ENCODE measurements at places on chromosomes 6 and 20.

- no peak for DNase-seq
These were observed 147.7 kb upstream of the RPS6KA2 start for GRCh38 chr6:166774770-166775169.

DNA sequence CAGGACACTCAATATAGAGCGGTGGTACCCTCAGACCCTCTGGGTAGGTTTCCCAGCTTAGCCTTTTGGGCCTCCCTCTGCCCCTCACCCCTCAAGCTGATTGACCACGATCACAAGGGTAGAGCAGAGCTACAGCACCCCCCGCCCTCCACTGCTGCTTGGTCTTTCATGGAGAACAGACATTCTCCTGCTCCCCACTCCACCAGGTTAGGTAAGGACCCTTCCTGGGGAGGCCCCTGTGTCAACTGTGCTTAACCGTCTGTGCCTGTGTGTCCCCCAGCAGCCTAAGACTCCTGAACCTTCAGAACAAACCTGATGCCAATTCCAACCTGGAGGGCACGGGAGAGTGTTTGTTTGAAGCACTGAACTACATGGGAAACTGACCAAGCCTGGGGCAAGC lies 11.8 kb downstream of the MYH7B start:
- DNase-seq, result no peak

- peak; percentile 42 for DNase-seq
These were observed 70.0 kb downstream of the PTPN1 start for GRCh38 chr20:50580016-50580747.

DNA sequence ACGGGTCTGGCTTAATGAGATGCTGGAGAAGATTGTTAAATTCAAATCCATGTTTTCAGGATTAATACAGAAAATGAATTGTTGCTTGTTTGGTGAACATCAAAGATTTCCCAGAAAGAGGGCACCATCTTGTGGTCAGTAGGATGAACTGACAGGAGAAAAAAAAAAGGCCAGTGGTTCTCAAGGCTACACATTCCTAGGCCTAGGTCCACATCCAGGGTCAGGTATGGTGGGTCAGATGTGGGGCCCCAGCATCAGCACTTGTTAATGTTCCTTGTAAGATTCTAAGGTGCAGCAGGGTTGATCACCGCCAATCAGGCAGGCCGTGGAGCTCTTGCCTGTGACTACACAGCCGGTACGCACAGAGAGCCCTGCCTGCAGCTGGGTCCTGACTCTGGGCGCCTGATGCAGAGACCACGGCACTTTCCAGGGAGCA lies 34.0 kb upstream of the FOXO3 start:
- DNase-seq, result peak; percentile 37

GRCh38 chr6:138528137-138528536 lies 28.8 kb upstream of the NHSL1 start:
- DNase-seq, result no peak

GRCh38 chr6:12171717-12172116 lies 118.4 kb upstream of the EDN1 start:
- no peak for DNase-seq

- no peak for DNase-seq
These were observed 262.9 kb downstream of the TAF4 start for GRCh38 chr20:61802721-61803311.

- no peak for DNase-seq
These were observed at the start of gene IL20RA for GRCh38 chr6:137044366-137045221. Gene IL20RA (minus strand): TSS chr6:137044965. CDS start chr6:137044728, 237 bp downstream.

DNA sequence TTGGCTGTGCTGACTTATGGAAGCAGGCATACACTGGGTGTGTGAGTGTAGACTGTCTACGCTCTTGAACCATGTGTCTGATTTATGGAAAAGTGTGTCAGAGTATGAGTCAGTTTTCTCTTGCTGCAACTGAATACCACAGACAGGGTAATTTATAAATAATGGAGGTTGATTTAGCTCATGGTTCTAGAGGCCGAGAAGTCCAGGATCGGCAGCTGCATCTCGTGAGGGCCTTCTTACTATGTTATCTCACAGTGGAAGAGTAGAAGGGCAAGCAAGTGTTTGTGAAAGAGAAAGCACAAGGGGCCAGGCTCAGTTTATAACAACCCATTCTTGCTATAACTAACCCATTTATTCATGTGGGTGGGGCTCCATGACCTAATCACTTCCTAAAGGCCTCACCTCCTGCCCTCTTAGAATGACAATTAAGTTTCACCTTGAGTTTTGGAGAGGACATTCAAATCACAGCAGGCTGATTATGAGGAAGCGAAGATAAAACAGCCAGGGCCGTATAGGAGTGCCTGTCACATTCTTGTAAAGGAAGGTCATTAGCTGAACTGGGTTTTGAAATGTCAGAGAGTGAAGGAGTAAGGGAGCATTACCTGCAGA lies 6.7 kb downstream of the GPR31 start:
- DNase-seq, result no peak

DNA sequence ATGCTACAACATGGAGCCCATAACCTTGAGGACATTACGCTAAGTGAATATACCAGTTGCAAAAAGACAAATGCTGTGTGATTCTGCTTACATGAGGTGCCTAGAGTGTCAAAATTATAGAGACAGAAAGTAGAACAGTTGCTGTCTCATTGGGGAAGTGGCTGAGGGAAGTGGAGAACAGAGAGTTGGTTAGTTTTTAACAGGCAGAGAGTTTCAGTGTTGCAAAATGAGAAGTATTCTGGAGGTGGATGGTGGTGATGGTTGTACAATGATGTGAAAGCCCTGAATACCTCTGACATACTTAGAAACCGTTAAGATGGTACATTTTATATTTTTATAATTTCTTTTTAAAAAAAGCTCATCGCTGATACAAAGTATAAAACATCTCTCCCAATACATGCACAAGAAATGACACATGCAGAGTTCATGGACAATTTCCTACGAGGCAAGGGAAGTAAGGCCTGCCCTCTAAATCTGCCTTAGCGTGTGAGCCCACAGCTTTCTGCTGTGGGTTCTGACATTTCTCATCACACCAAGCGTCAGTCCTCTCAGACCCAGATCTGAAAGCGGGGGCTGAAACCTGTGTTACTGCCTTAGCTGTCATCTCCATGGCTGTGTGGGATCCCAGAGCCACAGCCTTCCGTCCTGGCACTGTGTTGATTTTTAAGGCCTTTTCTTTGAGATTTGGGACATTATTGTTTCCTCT lies 126.0 kb downstream of the RNASET2 start:
- DNase-seq, result peak; percentile 83

- no peak for DNase-seq
These were observed 125.8 kb downstream of the MRPL14 start for GRCh38 chr6:44001318-44002066.

GRCh38 chr6:135236732-135237131 lies 55.6 kb downstream of the MYB start:
- DNase-seq, result no peak

DNA sequence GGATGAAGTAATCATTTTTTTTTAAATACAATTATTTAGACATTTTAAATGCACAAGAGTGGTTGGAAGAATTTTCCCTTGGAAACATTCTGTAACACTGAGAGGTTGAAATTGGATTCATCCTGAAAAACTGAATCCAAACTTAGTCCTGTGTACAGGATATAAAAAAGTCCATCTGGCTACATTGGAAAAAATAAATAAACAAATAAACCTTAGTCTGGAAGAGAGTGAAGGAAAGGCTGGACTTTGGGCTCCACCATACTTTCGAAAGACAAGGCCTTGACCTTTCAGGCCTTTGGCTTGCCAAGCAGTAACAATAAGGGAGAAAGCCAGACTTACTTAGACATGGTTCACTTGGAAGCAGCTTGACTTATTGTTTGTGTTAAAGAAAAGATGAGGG lies 664.3 kb downstream of the TENT5A start:
- no peak for DNase-seq

DNA sequence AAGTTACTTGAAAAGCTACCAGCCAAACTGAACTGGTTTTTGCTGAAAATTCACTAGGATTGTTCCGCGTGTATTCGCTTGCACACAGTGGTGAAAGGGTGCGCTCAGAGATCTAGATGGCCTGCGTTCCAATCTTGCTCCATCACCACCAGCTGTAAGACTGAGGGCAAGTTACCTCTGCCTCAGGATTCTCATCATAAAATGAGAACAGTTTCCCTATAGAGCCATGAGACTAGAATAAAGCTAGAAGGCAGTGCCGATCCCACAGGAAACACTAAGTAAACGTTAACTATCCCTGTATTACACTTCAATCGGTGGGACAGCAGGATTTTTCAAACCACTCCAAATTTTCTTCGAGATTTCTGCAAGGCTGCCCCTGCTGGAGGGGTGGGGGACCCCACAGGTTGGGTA lies 838 bp downstream of the AHCY start:
- DNase-seq, result no peak

DNA sequence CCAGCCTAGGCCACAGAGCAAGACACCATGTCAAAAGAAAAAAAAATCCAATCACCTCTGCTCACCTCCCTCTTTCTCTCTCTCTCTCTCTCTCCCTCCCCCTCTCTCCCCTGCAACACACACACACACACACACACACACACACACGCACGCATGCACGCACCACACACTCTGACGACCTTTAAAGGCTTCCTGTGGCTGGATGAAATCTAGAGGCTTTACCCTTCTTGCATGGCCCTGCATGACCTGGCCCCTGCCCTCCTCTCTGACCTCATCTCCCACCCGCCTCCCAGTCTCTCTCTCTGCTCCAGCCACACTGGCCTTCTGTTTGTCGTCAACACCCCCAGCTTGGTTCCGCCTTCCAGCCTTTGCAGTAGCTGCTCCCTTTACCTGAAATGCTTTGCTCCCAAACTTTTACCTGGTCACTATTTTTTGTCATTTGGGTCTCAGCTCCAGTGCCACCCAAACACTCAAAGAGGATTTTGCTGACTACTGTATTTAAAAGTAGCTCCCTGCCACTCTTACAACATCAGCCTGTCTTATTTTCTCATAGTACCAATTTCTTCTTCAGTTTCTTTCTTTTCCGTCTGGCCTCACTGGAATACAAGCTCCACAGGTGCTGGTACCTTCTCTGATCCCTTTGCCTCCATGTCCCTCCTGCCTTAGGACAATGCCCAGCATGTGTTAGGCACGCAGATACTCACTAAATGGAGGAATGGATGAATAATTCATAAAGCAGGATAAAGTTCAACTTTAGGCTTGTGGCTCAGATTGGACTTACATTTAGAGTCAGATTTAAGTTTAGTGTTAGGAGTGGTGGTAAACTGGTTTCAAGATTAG lies 4.3 kb upstream of the LTA start:
- no peak for DNase-seq

DNA sequence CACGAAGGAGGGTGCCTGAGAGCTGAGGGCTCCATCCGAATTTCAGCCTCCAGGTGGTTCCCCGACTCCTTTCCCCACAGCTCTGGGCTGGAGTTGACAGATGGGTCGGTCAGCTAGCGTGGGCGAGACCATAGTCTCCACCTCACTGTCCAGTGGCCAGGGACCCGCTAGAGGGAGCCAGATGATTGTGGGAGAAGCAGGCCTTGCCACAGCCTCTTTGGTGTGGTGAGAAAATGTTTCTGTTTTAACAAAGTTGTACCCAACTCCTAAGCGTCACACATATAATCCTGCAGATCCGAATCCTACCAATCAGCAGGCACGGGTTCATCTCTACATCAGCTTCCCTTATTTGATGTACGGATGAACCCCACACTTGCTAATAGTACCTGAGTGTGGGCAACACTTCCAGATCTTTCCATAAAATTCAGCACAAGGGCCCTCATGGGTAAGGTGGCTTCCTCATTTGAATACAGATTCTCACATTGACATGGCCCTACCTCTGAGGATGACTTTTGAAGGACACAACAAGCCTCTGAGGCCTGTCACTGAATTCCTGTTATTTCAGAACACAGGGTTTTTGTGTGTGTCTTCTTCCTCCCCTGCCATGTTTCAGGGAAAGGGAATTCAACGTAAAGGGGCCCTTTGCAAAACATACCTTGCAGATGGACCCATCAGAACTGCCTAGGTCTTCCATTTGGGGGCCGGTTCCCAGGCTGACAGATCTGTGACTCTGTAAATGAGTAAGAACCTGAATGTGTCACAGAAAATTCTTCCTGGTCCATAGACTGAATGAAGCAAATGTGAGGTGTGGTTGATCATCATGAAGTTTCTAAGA lies 103.2 kb upstream of the DUSP22 start:
- DNase-seq, result peak; percentile 88

- no peak for DNase-seq
These were observed 200.0 kb downstream of the PHACTR1 start for GRCh38 chr6:12916420-12917136.

DNA sequence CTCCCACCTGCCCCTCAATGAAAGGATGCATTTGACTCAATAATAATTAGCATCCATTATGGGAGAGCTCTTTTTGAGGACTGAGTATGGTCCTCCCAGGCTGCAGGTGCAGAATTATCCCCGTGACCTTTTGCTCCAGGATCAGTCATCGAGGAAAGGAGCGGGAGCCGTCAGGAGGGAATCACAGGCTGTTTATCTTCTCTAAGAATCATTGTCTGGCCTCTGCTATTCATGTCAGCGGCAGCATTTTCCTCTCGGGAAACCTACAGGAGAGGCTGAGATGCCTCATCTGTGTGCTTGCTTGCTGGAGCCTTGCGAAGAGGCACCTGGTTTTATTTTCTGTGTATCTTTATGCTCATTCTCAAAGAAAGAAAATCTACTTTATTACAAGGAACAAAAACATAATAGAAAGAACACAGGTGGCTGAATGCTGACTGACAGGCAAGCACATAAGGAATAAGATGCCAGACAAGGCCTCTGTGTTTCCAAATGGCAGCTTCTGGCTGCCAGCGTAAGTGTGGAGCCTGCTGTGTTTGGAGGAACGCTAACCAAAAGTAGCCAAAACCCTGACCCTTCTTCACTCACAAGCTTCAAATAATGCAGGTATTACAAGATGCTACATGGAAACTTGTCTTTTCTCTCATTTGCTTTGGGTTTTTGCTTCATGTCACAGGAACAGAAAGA lies 539.1 kb upstream of the MARCKS start:
- no peak for DNase-seq

DNA sequence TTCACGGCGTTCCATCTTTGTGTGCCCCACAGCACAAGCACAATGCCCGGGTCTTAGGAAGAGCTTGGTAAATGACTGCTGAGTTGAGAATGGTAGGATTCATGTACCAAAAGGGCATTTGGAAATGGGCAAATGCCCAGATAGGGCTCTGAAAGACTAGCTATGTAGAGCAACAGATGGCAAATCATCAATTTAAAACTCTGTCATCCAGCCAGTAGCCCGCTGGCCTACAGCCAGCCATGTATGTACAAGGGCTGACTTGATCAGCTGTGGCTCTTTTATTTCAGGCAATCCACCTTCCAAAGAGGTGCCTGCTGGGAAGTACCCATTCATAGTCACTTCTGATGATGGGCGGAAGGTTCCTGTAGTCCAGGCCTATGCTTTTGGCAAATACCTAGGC lies 35.1 kb downstream of the NT5E start:
- no peak for DNase-seq

GRCh38 chr6:135522965-135523692 lies 25.6 kb upstream of the AHI1 start:
- DNase-seq, result peak; percentile 36

Data from inflammatory macrophage (primary cell).